ENCODE measurements at places on chromosomes 7 and 10.

DNA sequence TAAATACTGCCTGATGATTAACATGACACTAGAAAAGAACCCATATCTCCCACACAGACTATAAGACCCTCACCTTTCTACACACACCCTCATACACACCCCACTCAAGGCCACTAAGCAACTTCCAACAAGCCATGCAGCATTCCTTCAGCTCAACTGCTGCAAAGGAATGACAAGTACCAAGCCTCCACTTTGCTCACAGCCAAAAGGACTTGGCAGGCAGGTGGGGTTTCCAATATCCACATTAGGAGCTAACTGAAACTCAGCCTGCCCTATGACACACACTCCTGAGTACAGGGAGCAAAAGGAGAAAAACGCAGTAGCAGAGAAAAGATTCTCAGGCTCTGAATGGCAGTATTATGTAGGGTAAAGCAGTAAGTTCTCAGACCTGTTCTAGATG lies 13.4 kb downstream of the USP54 start:
- no peak for DNase-seq

DNA sequence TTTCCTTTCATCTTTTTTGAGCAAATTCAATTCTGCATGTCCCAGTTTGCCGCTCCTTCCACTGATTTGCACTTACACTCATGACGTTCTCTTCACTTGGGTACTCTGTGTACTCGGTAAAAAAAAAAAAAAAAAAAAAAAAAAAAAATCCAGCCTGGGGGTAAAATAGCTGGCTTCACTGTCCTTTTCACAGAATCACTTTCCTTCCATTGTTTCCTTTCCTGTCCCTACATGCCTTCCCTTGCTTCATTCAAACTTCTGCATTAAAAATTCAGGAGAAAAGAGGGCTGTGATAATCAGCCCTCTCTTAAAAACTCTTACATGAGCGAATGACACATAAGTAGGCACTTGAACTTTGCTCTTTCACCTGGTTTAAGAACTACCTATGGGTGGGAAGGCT lies 8.7 kb downstream of the ANKRD1 start:
- no peak for DNase-seq

DNA sequence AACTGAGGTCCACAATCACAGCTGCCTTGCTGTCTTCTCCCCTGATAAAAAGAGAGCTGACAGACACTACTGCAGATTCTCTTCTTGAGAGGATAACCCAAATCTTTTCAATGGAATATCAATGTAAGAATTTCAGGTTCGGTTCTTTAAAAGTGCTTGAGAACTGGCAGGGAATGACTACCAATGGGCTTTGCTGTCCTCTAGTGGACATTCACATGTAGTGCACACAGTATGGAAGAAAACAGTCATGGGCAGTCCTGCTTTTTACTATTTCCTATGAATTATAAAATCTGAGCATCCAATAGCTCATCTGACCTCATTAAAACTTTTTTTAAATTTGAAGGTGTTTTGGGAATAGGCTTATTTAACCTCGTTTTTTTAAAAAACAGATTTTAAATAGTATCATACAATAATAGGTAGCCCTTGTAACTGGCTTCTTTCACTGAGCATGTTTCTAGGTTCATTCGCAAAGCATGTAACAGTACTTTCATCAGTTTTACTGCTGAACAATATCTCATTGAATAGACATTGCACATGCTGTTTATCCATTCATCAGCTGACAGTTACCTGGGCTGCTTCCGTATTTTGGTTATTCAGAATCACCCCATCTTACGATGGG lies 18.3 kb downstream of the FZD9 start:
- DNase-seq, result peak; percentile 46

DNA sequence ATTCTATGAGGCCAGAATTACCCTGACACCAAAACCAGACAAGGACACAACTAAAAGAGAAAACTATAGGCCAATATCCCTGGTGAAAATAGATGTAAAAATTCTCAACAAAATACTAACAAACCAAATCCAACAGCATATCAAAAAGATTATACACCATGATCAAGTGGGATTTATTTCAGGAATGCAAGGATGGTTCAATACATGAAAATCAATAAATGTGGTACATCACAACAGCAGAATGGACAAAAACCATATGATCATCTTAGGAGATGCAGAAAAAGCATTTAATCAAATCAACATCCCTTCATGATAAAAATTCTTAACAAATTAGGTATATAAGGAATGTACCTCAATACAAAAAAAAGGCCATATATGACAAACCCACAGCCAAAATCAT lies 5.6 kb upstream of the SCART1 start:
- no peak for DNase-seq

DNA sequence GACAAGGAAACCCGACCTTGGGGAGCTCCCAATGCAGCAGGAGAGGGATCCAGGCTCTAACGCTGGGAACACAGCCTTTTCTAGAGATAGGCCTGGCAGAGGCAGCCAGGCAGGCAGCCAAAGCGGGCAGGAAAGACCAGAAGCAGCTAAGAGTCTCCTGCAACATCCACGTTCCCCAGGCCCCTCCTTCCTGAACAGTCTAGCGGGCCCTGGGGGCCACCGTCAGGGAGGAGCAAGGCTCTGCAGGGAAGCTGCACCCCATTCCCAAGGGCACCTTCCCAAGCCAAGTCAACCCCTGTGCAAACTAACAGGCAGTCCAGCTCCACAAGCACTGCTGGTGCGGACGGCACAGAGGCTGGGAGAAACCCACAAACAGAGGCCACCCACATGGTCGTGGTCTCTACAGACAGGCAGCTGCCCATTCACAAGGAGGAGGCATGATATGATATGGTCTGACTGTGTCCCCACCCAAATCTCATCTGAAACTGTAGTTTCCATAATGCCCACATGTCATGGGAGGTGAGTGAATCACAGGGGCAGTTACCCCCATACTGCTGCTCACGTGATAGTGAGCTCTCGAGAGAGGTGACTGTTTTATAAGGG lies 115.7 kb downstream of the MAD1L1 start:
- DNase-seq, result no peak

- no peak for DNase-seq
These were observed 130.0 kb downstream of the AUTS2 start for GRCh38 chr7:69728304-69728703.

DNA sequence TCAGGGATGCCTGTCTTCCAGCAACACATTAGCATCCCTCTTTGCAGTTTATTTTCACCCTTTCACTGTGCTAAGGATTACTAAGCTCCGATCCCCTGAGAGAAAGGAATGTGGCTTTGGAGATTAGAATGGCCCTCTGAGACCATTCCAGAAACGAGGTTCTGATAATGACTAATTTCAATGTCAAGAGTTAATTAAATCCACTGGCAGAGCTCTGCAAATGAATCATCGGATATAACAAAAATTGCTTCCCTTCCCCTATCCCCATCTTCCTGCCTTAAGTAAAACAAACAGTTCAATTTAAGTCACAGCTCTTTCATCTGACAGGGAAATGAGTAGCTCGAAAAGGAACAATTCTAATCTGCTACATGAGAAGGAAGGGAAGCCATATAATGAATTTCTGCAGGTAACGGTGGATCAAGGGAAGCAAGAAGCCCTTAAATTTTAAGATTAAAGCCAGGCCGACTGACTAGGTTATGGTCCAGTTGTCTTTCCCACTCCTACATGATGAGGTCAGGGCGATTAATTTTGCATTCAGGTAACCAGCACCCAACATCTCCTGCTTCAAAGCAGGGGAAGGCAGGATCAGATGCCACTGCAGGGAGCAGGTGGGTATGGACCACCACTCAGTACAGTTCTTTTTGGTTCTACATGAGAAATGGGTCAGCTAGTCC lies 50.5 kb downstream of the MALSU1 start:
- DNase-seq, result no peak

- DNase-seq, result no peak
These were observed 1.3 kb downstream of the ABI1 start for GRCh38 chr10:26859241-26860101.

DNA sequence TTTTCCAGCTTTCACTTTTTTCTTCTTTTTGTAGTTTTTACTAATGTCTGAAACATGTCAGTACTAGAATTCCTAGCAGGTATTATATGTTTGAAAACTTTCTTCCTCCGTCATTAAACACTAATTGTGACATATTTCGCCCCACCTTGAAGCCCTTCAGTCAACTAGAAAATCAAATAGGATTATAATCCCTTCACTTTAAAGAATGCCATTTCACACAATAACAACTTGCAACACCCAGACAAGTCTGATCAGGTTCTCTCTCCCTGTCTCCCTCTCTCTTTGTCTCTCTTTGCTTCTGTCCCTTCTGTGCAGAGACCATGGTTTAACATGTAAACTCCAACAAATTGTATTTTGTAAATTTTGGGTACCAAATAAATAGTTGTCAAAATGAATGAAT lies 373.5 kb downstream of the SEMA3D start:
- no peak for DNase-seq

GRCh38 chr10:15122477-15123030 lies 25.4 kb downstream of the RPP38 start:
- DNase-seq, result no peak

DNA sequence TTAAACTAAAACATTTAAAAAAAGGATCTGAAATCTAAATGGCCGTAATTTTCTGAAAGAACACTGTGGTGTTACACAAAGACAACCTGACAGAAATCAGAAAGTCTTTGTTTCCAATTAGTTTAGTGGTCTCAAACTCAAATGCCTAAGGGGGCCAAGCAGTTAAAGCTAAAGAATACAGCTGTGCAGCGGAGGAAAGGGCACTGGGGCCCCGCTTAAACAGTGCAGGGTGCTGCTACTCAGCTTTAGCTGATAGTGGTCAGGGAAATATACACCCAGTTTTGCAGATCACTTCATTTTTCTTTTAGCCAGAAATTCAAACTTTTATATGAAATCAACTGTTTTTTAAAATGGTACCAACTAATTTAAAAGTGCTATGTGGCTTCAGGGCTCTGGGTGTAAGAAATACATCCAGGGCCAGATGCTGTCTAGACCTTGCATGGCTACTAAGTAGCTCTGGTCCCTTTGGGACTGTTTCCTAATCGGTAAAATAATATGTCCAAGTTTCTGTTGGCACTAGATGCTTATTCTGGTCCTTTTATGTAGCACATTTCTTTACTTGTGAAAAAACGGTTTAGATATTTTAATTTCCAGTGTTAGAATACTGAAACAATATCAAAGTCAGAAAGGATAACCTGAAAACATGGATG lies 161.8 kb upstream of the LAMB4 start:
- no peak for DNase-seq

GRCh38 chr7:101146-102046 lies 91.0 kb upstream of the FAM20C start:
- no peak for DNase-seq

- DNase-seq, result peak; percentile 13
These were observed 192.6 kb upstream of the CCDC6 start for GRCh38 chr10:60098677-60099601.

GRCh38 chr10:26430641-26431163 lies 7.4 kb upstream of the APBB1IP start:
- no peak for DNase-seq

GRCh38 chr10:122172361-122173008 lies 98.6 kb upstream of the BTBD16 start:
- DNase-seq, result no peak

DNA sequence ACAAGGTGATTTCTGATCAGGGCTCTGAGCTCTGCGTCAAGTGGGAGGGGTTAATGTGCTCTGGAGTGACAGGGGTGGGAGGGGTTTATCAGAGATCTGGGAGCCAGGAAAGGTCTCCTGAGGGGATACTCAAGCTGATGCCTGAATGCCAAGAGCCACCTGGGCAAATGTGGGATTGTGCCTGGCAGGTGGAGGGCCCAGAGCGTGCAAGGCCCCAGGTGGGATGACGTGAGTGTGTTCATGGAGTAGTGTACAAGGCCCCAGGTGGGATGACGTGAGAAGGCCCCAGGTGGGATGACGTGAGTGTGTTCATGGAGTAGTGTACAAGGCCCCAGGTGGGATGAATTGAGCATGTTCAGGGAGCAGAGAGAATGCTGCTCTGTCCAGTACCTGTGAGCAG lies 610.3 kb downstream of the PTPRN2 start:
- no peak for DNase-seq

GRCh38 chr10:77637532-77638320 lies at the start of gene KCNMA1:
Gene KCNMA1, minus strand, starts transcription at chr10:77637808.
- DNase-seq, result no peak

DNA sequence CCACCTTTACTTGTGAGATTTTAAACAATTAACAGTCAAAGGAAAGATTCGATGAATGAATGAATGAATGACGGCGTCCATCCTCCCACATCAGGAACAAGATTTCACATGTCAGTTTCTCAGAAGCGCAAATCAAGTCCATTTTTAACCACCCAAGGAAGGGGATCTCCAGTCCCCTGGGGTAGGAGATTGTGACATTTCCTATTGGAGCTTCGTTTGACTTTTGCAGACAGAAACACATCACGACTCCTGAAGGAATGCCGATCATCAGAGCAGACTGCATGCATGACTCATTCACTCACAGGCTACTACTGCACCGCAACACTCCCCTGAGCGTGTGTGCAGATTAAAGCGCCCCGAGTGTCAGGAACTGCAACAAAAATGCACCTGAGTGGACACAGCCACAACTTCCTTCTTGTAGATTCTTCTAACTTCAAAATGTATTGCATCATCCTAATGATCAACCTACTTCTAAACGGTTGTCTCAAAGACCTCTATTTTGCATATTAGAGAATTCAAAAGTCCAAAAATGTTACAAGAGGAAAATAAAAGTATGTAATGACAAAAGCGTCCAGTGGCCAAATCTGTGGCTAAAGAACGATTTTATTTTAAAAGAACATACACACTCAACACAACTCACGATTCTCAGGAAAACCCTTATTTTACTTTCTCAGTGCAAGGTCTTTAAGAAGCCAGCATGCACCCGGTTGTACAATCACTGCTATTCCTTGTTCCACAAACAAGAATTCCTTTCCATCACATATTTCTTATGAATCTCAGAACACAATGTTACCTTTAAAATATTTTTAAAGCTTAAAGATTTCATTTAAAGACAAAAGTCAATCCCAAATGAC lies 172.6 kb downstream of the FAM107B start:
- DNase-seq, result peak; percentile 73

DNA sequence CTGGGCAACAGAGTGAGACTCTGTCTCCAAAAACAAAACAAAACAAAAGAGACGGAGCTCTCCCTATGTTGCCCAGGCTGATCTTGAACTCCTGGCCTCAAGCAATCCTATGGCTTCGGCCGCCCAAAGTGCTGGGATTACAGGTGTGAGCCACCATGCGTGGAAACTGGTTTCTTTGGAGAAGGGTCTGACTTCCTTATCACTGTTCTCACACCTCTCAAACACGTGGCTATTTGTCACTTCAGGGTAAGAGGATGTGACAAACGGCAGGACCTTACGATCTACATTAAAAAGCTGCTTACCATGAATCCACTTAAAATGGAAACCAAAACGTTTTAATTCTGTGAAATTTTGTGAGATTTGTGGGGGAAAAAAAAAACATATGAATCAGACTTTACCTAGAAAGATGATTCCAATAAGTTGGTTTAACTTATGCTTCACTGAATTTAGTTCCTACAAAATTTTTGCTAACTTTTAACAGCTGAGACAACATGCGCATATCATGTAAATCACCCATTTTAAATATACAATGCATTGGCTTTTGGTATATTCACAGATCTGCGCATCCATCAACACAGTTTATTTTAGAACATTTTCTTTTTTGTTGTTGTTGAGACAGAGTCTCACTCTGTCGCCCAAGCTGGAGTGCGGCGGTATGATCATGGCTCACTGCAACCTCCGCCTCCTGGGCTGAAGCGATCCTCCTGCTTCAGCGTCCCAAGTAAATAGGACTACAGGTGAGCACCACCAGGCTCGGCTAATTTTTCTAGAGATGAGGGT lies 18.7 kb upstream of the FOXK1 start:
- no peak for DNase-seq

All from HL-60 (cell line).